ENCODE measurements at places on chromosomes 12 and 14.
A peak's percentile ranks its signal among the peaks of the same experiment; 100 is the strongest.

DNA sequence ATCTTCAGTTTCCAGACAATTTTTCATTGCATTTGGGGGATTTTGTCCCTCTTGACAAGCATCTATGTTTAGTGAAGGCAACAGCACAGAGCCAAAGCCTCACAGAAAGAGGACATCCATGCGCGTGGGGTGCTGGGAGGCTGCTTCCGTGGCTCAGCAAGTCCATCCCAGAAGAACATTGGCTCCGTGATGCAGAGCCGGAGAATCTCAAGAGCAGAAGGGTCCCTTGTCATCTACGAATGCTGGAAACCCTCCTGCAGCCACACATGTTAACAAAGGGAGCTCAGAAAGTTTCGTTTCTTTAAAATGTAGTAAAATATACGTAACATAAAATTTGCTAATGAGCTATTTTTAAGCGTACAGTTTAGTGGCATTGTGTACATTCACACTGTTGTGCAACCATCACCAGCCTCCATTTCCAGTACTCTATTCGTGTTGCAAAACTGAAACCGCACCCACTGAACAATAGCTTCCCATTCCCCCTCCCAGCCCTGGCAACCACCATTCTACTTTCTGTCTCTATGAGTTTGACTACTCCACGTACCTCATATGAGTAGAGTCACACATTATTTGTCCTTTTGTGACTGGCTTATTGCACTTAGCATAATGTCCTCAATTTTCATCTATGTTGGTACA, 185.9 kb downstream of the TTC7B start:
- DNase-seq: no peak

DNA sequence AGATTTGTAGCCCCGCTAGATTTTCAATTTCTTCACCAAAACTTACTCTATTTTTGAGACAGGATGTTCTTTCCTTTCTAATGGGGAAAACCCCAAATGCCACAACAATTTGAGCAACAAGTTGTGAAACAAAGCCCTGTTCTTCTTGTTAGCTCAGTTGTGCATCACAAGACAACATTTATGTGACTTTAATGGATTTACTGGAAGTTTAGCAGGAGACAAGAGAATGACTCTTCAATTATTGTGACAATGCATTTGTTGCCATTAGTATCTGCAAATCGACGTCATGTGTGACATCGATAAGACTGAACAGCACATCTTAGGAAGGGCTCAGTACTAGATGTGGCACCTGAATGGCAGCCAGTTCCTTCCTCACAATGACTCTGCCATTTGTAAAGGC, 1028.9 kb upstream of the TMEM132C start:
- no peak for DNase-seq

GRCh38 chr12:85874031-85874461, at the start of gene NTS:
Gene NTS, plus strand, starts transcription at chr12:85874295. Its CDS starts 109 bp downstream, at chr12:85874404.
- DNase-seq: peak; percentile 4

- peak; percentile 96 for DNase-seq
Measured at GRCh38 chr12:124388679-124389137, 93.8 kb downstream of the RFLNA start.

GRCh38 chr14:30751646-30752416, 122.5 kb upstream of the COCH start:
- DNase-seq: no peak

DNA sequence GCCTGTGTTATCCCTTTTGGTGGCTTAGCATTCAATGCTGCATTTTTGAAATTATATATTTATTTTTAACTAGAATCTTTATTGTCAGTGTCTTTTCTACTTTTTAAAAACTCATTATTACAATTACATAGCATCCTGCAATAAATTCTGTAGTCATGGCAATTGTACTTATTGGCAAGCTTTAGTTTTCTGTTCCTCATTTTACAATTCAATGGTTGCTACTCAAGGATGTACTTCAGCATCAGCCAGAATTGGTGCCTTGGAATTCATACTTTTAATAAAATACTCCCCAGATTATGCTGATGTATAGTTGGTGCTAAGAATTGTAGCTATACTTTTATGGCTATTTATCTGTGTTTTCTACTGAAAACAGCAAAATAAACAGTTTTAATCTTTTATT, 1756.8 kb upstream of the SEL1L start:
- DNase-seq: no peak

- no peak for DNase-seq
Measured at GRCh38 chr12:69247268-69248018, 8.1 kb downstream of the CPSF6 start.

GRCh38 chr12:92929983-92930382, 888 bp upstream of the EEA1 start:
- DNase-seq: no peak

DNA sequence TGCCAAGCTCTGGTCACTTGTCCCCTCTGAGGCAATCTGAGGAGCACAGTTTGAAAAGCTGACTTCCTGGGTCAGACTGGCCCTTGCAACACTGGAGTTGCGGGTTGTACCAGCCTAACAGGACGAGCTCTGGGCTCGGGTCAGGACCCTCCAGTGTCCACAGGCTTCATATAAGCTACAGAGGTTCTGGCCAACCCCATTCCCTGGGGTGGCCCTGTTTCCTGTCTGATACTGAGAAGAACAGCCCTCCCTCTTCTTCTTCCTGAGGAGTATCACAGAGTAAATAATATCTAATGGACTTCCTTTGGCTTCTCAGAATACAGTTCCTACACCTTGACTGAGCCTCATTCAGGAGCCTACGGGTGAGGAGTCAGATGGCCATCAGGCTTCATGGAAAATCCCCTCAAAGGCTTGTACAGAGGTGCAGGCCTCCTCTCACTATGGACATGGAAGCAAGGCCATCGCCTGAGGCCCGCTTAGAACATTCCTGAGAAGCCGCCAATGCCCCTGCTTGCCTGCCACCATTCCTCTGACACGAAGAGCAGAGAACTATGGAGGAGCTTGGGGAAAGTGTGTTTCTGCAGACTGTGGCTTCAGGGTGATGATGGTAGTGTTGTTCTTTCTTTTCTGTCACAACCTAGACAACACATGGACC, 28.5 kb upstream of the ANO2 start:
- no peak for DNase-seq
